Islet precursor cell (in vitro differentiated cells): ENCODE measurements at places on chromosomes 6 and 20.

DNA sequence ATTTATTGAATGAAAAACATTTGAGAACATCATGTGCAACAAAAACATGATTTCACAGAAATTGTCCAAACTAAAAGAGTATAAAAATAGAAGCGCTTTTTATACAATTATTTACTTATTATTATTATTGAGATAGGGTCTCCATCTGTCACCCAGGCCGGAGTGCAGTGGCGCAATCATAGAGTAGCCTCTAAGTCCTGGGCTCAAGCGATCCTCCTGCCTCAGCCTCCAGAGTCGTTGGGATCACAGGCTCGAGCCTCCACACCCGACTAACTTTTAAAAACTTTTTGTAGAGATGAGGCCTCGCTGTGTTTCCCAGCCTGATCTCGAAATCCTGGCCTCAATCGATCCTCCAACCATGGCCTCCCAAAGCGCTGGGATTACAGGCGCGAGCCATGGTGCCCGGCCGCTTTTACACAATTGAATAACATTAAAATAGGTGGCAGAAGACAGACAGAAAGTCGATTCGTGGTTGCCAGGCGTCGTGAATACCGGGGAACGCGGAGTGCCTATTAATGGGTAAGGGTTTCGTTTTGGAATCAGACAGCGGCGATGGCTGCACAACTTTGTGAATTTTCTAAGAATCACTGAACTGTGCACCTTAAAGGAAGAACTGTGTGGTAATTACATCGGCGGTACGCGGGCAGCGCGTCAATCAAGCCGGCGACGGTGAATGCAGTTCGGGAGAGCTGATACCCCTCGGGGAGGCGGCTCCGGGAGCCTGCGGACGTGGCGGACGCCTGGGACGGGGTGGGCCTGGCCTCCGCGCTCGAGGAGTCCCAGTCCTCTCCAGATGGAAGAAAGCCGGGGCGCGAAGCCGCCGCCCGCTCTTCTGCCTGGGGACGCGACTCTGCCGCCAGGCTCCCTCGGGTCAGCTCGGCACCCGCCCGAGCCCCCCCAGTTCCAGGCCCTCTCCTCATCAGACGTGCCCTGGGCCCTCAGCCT lies 807 bp downstream of the TBC1D20 start:
- DNase-seq: peak; percentile 78

- DNase-seq: peak; percentile 63
Observed at GRCh38 chr6:38012573-38012972, 193.0 kb downstream of the ZFAND3 start.

- no peak for DNase-seq
Observed at GRCh38 chr6:2111162-2111677, 134.2 kb downstream of the GMDS start.

GRCh38 chr20:327186-328026 lies 2.1 kb downstream of the SOX12 start:
- peak; percentile 94 for DNase-seq

DNA sequence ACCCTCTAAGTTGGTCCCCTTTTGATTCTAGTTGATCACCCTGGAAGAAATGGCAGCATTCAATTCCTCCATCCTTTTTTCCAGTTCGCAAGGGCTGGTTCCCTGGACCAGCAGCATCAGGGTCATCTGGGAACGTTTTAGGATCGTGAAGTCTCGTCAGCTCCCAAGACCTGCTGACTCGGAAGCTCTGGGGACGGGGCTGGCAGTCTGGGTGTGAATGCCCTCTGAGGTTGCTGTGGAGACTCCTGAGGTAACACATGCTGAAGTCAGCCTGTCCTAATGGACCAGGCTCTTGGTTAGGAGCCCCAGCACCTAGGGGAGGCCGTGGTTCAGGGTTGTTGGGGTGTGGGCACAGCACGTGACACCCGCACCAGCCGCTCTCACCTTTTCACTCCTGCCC lies 164.1 kb downstream of the SYNDIG1 start:
- DNase-seq: no peak

- DNase-seq: no peak
Observed at GRCh38 chr6:34561227-34561530, 5.0 kb upstream of the SPDEF start.

GRCh38 chr6:161101517-161101916 lies 109.9 kb downstream of the MAP3K4 start:
- no peak for DNase-seq

- no peak for DNase-seq
Observed at GRCh38 chr6:145842693-145843546, 28.3 kb upstream of the FBXO30 start.

GRCh38 chr20:55579802-55580201 lies 425.5 kb downstream of the CBLN4 start:
- no peak for DNase-seq

DNA sequence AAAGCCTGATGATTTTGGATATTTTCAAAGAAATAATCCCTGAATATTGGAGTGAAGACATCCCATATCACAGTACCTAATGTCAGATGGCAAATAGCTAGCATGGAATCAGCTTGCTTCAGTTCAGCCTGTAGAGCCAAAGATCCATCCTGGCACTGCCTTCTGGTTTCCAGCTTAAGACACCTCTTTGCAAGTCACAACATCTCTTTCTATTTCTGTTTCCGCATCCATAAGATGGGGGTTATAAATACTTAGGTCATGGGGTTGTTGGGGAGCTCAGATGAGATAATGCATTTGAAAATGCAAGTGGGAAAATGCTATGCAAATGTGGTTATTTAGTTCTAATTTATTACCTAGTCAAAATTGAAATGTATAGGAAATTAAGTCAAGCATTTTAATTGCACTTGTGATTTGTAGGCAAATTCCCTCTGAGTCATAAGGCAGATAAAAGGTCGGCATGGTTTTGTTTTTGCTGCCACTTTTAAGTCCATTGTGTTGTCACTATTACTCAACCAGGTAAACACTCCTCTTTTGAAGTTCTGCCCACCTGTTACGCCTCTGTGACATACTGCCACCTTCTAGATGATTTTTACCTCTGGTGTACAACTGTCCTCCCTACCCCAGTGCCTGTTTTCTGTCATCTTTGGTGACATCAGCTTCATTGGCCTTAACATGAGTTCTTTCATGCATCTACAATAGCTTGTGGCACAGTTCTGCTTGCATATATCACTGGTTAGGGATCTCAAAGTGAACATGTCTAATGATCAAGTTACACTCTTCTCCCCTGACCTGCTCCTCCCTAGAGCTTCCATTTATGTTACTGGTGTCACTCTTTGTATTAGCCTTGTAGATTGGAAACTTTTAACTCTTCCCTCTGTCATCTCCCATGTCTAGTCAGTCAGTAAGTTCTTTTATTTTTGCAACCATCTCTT lies 96.6 kb downstream of the CDKAL1 start:
- no peak for DNase-seq

GRCh38 chr6:71383901-71384489 lies 95.4 kb downstream of the OGFRL1 start:
- DNase-seq: no peak

DNA sequence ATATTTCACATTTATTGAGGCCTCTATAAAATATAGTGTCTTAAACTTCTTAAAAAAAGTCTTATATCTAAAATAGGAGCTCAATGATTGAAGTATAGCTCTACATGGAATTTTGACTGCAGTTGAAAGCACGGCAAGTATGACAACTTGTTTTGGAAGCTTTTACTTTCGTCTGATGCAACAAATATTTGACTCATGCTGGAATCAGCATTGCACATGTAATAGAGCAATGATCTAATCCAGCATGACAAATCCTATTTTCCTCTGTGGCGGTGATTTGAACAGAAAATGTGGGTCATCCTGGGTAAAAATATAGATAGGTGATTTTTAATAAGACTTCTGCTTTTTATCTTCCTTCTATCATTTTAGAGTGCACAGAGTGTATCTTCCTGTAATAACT lies 111.6 kb downstream of the TINAG start:
- DNase-seq: no peak

DNA sequence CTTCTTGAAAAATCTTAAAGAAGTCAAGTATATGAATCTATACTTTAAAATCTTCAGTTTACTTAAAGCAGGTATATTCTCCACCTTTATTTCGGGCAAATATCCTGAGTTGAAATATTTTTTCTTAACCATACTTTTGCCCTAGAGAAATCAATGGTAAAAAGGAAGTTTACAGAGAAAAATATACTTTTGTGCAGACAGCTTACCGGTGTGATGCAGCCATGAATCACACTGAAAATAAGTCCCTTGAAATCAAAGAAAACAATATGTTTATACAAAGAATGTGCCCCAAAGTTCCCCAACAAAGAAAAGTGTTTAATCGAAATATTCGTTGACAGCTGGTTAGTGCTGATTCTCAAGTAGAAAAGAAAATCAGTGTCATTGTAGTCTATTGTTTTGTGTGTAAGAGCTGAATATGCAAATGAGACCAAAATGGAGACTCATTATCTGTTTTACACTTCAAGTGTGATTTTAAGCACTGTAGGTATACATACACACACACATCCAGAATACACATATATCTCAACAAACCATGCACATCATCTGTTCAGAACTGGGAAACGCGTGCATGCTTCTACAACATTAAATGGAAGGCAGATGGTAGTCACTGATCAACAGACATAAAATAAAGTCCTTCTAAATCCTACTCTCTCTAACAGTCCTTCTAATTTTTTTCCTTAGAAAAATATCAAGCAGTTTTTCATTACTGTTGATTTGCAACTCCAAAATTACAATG lies 73.3 kb downstream of the BTBD9 start:
- DNase-seq: no peak

GRCh38 chr6:31426395-31427354 lies 23.3 kb downstream of the MICA start:
- no peak for DNase-seq

DNA sequence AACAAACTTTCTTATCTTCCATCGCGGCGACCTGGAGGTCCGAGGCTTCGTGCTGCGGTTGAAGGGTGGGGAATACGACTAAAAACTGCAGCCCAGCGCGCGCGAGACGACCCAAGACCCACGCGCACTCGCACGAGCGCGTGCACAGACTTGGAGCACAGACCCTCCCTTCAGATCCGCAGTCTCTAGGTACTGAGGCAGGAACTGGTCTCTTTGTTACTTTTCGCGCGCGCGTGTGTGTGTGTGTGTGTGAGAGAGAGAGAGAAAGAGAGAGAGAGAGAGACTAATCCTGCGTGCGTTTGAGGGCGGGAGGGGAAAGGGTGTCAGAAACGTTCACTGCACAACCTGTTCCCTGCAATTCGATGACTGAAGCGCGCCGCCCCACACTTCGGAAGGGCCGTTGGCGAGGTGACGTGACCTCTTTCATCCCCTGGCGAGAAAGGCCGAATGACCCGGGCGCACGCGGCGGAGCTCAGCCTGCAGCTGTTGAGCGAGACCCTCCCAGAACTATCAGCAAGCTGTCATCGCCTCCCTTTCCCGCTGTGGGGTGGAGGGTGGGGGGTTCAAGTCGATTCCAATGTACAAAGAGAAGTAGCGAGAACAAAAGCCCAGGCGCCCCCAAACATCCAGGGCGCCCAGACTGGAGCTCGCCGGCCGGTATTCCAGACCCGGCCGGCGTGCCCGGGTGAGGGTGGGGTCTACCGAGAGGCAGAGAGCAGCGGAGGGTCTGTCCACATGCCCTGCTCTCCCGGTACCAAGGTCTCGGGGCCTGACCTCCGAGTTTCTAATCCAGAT lies 1.5 kb upstream of the TUBB2B start:
- peak; percentile 71 for DNase-seq

DNA sequence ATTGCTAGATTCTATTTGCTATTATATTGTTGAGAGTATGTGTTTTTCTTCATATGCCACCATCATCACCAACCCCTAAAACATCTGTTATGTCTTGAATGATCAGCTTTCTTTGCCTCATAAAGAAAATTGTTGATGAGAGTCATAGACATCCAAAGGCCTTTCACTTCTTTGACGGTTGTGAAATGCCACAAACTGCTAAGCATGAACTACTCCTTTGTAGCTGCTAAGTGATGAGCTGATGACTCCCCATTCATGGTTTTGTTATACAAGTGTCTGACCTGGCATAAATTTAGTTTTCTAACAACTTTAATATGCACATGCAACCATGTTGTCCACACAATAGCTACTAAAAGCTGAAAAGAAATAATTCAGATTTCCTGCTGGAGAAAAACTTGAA lies 684 bp upstream of the MED23 start:
- no peak for DNase-seq

- DNase-seq: peak; percentile 92
Observed at GRCh38 chr6:14732844-14733757, 512.8 kb upstream of the JARID2 start.

GRCh38 chr20:37895166-37895565 lies 7.8 kb upstream of the VSTM2L start:
- DNase-seq: no peak

- DNase-seq: no peak
Observed at GRCh38 chr6:53410508-53411258, 61.9 kb upstream of the ELOVL5 start.

GRCh38 chr6:62371453-62372210 lies 85.6 kb upstream of the KHDRBS2 start:
- DNase-seq: no peak

- no peak for DNase-seq
Observed at GRCh38 chr6:45305546-45305945, 22.6 kb upstream of the RUNX2 start.

DNA sequence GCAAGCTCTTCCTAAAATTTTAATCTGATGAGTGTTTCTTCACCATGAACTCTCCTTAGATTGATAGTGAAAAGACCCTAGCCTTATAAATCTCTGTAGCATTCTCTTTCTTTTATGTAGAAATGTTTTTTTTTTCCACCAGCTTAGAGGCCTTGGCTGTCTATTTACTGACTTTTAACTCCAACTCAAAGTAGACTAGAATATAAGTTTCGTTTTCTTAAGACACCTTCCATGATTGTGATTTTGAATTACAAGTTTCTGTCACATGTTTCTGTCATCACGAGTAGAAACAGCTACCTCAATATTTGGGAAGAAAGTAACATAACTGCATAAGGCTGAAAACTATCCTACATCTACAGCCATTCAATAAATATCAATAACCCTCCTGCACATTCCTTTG lies 17.8 kb downstream of the ADGRF4 start:
- no peak for DNase-seq

- peak; percentile 43 for DNase-seq
Observed at GRCh38 chr6:38151580-38152500, 332.3 kb downstream of the ZFAND3 start.

DNA sequence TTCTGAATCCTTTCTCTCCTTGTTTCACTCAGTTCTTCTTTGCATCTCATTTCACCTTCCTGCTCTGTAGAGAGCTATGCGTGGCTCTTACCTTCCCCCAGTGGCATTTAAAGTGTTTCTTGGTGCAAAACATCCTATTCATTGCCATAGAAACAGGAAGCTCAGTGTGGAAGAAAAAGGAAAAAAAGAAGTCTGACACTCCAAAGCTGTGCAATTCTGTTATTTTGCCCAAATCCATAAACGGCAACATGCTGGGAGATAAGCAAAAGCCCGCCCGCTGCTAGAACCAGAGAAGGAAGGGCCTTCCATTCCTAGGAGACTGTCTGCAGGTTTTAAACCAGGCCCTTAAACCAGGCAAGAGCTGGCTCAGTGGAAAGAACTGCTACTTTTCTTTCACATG lies 247.1 kb downstream of the HIVEP2 start:
- no peak for DNase-seq
